T-cell (primary cell): ENCODE measurements at places on chromosomes 2 and 18. TPM values are rescaled to one million over a fixed set of nuclear protein-coding genes. Genes with fewer than 3 reads are reported as not detected.

- H3K4me3 ChIP-seq: no peak overlapping the region
- no peaks in the 10 kb centered on the region for H3K4me1 ChIP-seq
- H3K36me3 ChIP-seq: peaks cover 55% of the 10 kb centered on the region
- H3K27ac ChIP-seq: no peak overlapping the region
- no peaks in the 10 kb centered on the region for H3K27me3 ChIP-seq
- DNase-seq: no peak
Measured at GRCh38 chr18:21012308-21012707, 99.3 kb downstream of the ROCK1 start.

Gene C2orf74
- total RNA-seq: 12.0 TPM

DNA sequence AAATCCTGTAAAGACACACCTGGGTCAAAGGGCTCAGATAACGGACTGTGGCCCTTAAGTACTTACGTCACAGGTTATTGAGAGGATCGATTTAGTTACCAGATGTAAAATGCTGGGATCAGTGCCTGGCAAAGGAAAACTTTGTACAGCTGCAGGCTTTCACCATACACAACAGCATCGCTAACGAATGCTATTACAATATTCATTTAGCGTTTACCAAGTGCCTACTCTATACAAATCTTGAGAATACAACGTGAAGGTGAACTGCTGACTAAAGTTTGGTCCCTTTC lies 619 bp upstream of the MSH6 start:
- no peak for DNase-seq
- no peaks in the 10 kb centered on the region for H3K4me1 ChIP-seq
- no peaks in the 10 kb centered on the region for H3K27me3 ChIP-seq
- peak overlapping the region; percentile 77 for H3K4me3 ChIP-seq
- no peaks in the 10 kb centered on the region for H3K36me3 ChIP-seq
- peak overlapping the region; percentile 76 for H3K27ac ChIP-seq

Gene TTLL4
- 27.7 TPM for total RNA-seq

GRCh38 chr2:36337354-36337753 lies 18.2 kb upstream of the CRIM1 start:
- no peaks in the 10 kb centered on the region for H3K36me3 ChIP-seq
- no peak for DNase-seq
- no peak overlapping the region for H3K27ac ChIP-seq
- H3K4me1 ChIP-seq: no peaks in the 10 kb centered on the region
- H3K4me3 ChIP-seq: no peak overlapping the region
- no peaks in the 10 kb centered on the region for H3K27me3 ChIP-seq

DNA sequence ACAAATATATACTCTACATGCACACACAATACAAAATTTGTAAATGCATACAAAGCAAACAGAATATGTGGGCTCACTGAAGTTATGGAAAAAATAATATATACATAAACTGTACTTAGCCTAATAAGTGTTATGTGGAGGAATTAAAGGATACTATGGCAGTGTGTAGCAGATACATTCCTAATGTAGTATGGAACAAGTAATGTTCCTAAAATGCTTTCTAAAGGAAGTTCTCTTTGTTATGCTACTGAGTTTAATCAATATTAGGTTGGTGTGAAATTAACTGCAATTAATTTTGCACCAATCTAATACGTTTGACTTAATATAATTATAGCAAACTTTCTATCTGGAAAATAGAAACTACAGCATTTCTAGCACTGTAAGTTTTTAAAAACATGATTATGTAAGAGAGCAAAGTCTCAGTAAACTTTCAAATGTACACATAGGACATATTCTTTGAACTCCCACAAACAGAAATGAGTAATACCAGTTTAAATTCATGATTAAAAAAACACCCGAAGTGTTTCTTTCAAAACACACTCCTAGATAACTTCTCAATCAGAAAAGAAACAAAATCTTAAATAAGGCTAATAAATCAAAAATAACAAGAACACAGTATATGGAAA lies 331.3 kb downstream of the LRRTM4 start:
- no peak overlapping the region for H3K27ac ChIP-seq
- H3K36me3 ChIP-seq: no peaks in the 10 kb centered on the region
- H3K27me3 ChIP-seq: no peaks in the 10 kb centered on the region
- no peaks in the 10 kb centered on the region for H3K4me1 ChIP-seq

Gene LYPD6B
- total RNA-seq: not detected

Gene ZC3H6
- total RNA-seq: 25.9 TPM

DNA sequence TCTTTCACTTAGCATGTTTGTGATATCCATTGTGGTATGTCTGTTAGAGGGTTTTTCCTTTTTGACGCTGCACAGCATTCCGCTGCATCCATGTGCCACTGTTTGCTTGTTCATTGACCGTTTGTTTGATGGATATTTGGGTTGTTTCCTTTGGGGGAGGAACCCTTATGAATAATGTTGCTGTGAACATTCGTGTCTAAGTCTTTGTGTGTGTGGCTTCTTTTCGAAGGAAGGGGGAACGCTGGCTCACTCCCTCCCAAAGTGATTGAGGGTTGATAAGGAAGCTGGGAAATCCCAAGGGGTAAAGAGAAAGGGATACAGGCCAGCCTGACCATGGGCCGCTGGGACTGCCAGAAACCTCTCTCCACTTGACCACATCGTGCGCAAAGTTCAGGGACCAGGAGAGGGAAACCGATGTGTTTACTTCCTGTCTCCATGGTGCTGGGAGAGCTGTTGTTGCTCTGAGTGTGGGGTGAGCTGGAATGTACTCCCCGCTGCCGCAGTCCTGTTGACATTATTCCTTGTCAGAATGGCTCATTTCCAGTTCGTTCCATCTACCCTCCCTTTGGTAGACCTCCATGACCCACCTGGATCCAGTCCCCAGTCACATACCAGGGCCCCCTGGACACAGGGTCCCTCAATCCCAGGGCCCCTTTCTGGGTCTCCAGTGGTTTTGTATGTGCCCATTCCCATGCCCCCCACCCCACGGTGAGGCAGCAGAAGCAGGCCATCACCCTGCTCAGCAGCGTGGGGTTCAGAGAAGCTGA lies 39.6 kb downstream of the HS1BP3 start:
- no peak overlapping the region for H3K4me3 ChIP-seq
- no peaks in the 10 kb centered on the region for H3K4me1 ChIP-seq
- H3K27ac ChIP-seq: no peak overlapping the region
- no peaks in the 10 kb centered on the region for H3K36me3 ChIP-seq

DNA sequence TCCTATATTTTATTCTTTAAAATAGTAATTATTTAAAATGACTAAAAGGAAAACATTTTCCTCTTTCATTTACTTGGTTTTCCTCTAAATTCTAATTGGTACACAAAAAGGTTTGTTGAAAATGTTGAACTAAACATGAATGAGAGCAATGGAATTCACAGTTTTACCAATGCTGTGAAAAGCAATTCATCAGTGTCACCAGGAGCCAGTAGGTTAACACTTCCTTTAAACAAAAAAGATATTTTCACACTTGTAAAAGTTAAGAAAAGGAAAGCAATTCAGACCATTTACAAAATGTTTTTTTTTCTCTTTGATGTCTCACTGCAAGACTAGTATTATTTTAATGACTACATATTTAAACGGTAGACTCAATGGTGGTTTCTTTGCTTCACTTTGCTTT lies 341.6 kb downstream of the RIT2 start:
- H3K4me3 ChIP-seq: no peak overlapping the region
- no peak for DNase-seq
- no peaks in the 10 kb centered on the region for H3K4me1 ChIP-seq

DNA sequence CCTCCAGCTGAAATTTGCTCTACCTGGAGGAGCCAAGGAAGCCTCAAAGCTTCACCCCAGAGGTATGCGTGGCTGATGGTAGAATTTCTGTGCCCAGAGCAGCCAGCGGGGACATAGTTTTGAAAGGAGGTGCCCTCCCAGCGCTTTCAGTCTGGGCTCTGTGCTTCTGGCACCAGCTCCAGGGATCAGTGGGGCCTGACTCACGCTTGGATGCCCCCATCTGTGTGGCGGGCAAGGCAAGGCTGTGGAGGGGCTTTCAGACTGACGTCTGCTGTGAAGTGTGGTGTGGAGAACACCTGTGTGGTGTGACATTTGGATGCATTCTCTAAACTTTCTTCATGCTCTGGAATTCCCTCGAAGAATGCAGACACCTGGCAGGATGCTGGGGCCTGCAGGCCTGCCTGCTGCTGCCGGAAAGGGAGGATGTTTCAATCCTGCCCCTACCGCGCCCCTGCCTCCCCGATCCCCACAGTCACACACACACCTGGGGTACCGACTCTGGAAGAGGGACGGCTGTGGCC lies 84.1 kb downstream of the CTIF start:
- H3K4me1 ChIP-seq: no peaks in the 10 kb centered on the region
- no peak for DNase-seq
- H3K4me3 ChIP-seq: no peak overlapping the region
- H3K27me3 ChIP-seq: no peaks in the 10 kb centered on the region
- no peaks in the 10 kb centered on the region for H3K36me3 ChIP-seq
- no peak overlapping the region for H3K27ac ChIP-seq

- H3K27me3 ChIP-seq: peaks cover 16% of the 10 kb centered on the region
- DNase-seq: no peak
- H3K36me3 ChIP-seq: no peaks in the 10 kb centered on the region
- no peak overlapping the region for H3K4me3 ChIP-seq
- H3K27ac ChIP-seq: no peak overlapping the region
Measured at GRCh38 chr2:169765523-169765922, 31.9 kb downstream of the KLHL23 start.

Gene VIT
- not detected for total RNA-seq

DNA sequence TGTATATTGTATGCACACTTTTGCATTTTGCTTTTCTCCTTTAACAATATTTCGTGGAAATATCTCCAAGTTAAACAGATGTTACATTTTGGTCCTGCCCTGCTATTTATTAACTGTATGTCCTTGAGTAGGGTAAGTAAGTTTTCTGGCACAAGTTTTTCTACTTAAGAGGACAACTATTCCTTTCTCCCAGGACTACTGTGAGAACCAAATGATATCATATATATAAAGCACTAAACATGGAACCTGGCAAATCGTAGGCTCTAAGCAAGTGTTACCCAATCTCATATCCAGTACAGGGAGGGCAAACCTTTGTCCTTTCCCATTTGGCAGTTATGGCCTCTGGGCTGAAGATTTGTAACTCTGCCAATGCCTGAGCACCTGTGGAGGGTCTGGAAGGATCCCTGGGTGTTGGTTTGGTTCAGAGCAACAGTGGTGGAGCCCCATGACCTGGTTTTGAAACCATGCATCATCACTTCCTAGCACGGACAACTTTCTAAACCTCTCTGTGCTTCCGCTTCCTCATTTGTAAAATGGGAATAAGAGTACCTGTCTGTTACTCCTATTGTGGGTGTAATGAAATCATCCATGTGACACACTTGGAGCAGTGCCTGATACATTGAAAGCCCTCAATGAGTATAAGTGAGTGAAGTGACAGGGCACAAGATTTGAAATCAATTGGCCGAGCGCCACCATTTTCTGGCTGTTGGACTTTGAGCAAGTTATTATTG lies 28.3 kb upstream of the ICOS start:
- H3K27me3 ChIP-seq: no peaks in the 10 kb centered on the region
- no peaks in the 10 kb centered on the region for H3K36me3 ChIP-seq
- H3K4me3 ChIP-seq: no peak overlapping the region
- DNase-seq: no peak

Gene DYNC2LI1
- 3.7 TPM for total RNA-seq

GRCh38 chr2:171267855-171268629 lies 107.3 kb upstream of the TLK1 start:
- no peak overlapping the region for H3K27ac ChIP-seq
- H3K27me3 ChIP-seq: no peaks in the 10 kb centered on the region
- H3K4me1 ChIP-seq: no peaks in the 10 kb centered on the region
- no peak for DNase-seq
- H3K36me3 ChIP-seq: no peaks in the 10 kb centered on the region
- H3K4me3 ChIP-seq: no peak overlapping the region

DNA sequence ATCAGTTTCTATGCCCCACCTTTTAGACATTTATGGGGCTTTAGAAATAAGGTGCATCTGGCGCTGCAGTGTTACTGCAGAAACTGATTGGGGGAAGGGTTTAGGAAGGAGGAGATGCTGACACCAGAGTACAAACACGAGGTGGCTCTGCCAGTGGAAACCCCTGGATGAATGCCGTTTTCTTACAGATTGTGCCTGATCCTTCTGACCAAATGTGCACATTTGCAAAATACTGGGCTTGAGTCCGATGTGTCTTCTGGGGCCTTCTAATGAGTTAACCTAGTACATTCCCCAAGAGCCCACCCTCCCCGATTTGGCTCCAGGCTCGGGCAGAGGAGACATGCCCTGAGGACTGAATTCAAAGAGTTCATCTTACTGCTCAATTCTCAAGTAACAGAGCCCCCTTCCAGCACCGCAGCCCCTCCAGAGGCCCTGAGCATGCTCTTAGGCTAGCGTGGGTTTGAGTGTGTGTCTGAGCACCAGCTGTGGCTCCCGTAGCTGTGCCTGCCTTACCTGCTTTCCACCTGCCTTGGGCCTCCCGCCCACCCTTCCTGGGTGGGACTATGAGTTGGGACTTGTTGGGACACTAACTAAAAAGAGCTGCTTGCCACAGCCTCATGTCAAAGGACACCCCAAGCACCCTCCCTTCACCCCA lies 116.7 kb upstream of the COPS8 start:
- H3K27ac ChIP-seq: peak overlapping the region; percentile 89
- H3K27me3 ChIP-seq: no peaks in the 10 kb centered on the region
- peaks cover 53% of the 10 kb centered on the region for H3K4me1 ChIP-seq
- DNase-seq: no peak
- no peak overlapping the region for H3K4me3 ChIP-seq
